ENCODE measurements at places on chromosomes 3 and 15.

DNA sequence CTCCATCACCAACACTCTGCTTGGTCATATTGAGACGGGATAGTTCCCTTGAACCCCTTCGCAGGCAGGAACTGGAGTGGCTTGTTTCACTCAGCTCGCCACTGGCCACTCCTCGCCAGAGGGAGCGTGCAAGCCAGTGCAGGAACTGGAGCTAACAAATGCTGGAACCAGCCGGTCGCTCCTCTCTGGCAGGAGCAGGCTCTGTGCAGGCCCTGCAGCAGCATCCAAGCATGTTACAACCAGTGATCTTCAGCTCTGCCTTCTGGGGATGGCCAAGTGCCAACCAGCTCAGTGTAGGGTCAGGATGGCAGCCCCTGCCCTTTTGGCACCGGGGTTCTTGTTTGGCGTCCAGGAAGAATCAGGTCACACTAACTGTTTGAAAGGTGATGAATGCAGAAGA is 329.0 kb upstream of the AZI2 start:
- no peak for DNase-seq

- peak; percentile 58 for DNase-seq
Observed at GRCh38 chr3:87260270-87260669, 16.1 kb downstream of the POU1F1 start.

GRCh38 chr3:94175677-94176076 is 112.8 kb downstream of the NSUN3 start:
- peak; percentile 28 for DNase-seq

DNA sequence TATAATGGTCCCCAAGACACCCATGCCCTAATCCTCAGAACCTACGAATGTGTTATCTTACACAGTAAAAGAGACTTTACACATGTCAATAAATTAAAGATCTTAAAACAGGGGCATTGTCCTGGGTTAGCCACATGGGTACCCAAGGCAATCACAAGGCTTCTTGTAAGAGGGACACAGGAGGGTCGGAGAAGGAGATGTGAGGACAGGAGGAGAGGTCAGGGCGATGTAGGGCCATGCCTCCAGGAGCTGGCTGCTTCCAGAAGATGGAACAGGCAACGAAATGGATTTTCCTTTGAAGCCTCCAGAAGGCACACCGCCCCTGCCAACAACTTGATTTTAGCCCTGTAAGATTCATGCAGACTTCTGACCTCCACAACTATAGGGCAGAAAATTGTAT is 262.7 kb downstream of the MEX3B start:
- no peak for DNase-seq

GRCh38 chr3:5444253-5444652 is 256.7 kb downstream of the EDEM1 start:
- no peak for DNase-seq

DNA sequence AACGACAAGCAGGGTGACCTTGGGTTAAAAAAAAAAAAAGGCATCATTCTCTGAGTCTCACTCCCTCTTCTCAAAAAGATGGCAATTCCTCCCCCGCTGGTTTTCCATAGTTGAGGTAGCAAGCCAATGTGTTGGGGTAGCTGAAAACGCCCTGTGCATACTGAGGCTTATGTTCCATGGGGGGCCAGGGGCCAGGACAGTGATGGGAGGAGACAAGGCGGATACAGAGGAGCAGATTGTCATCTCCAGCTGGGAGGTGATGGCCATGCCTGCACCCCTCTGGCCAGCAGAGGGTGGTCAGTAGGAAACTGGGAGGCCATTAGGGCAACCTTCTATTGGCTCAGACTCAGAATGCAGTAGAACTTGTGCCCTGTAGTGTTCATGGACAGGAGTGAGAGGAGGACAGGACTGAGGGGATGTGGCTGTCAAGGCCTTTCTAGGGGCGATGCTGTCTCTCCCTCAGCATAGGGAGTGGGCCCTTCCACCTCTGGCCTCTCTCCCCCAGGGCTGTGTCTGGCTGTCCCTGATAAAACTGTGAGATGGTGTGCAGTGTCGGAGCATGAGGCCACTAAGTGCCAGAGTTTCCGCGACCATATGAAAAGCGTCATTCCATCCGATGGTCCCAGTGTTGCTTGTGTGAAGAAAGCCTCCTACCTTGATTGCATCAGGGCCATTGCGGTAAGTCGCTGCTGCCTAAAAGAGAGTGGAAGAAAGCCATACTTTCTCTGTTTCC is 1.9 kb downstream of the TF start:
- DNase-seq, result no peak

DNA sequence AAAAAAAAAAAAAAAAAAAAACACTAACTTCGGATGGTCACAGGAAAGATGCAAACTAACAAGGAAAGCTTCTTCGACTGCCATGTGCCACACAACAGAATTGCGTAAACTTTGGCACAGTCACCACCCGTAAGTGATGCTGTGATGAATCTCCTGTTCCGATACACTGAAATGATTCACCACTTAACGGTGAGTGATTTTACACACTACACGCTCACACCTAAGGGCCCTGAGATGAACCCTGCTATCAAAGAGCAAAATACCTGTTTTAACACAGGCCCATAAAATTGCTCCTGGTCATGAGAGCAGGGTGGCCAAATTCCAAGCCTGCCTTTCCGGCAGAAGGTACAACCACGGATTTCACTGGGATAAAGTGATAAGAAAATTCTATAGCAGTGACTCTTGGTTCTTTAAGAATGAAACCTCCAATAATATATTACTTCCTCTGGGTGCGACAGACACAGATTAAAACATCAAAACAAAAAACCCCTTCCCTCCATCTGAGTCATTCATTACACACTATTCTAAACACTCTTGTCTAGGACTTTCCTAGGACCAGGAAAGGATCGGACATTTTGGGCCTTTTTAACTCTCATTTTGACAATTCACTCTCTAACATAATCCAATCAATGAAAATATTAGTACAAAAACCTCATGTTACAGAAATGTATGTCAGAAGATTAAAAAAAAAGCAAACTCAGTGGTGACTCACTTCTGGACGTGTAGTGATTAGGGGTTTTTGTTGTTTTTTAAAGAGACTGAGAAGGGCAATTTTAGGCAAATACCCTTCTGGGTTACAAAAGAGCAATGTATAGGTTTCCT is 28.3 kb downstream of the LRIG1 start:
- no peak for DNase-seq

DNA sequence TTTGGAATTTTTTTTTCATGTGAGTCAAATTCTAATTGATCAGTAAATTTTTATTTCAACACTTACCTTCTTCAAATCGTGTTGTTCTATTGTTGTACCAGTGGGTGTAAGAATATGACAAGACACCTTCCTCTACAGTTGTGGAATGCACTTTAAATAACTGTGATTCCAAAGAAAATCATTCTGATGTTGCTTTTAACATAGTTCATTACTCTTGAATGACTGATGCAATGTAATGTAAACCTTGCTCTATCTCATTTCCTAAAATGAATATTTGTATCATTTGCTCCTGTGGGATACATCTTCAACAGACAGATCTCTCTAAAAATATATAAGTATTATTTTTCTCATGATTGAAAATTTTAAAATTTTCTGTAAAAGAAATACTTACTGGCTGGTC is 313.4 kb downstream of the RBMS3 start:
- DNase-seq, result no peak

DNA sequence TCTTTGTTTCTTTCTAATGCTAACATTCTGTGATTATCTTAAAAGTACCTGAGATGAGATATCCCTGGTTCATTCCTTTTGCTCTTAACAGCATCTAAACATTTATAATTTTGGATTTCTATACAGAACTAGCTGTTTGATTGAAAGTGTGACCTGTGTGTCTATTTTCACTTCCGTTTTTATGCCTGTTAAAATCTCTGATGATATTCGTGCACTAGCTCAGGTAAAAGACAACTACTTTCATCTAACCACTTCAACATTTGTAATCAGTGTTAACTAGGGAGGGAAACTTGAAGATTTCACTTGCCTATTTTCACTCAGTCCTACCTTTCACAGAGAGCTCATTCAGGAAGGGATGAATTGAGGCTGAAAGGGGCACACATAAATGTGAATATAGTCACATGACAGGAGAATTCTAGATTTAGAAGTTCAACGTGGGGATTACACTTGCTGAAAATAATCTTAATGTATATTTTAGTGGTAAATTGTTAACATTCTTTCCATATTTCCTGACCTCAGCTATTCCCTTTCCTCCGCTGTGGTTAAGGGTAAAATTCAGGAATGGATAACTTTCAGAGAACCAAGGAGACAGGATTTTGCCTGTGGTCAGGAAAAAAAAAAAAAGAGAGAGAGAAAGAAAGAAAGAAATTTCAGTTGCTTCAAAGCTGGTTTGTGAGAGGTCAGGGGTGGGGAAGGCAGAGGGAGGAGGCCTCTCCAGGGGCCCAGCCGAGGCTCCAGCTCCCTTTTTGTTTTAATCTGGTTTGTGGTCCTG is 159.8 kb upstream of the TSC22D2 start:
- peak; percentile 17 for DNase-seq

DNA sequence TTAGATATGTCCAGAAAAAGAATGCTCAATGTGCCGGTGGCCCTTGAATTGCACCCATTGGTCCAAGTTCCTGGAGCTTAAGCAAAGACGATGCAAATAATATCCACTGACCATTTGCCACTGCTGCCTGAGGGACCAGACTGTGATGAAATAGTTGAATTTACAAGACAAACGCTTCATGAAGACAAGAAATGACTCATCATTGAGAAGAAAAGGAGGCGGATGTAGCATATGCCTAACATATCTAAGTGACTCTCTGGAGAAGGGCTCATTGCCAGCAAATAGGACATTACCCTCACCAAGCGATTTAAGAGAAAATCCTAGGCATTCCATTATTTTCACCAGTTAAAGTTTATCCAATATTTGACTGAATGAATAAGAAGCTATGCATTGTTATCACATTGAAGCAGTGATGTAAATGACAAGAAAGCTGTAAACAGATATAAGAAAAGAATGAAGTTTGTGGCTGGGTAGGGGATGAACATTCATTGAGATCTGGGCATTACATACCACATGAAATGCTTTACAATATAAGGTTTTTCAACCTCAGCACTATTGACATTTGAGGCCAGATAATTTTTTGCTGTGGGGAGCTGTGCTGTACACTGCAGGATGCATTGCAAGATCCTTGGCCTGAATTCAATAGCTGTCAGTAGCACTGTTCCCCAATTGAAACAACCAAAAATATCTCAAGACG is 48.9 kb upstream of the CPNE4 start:
- no peak for DNase-seq

DNA sequence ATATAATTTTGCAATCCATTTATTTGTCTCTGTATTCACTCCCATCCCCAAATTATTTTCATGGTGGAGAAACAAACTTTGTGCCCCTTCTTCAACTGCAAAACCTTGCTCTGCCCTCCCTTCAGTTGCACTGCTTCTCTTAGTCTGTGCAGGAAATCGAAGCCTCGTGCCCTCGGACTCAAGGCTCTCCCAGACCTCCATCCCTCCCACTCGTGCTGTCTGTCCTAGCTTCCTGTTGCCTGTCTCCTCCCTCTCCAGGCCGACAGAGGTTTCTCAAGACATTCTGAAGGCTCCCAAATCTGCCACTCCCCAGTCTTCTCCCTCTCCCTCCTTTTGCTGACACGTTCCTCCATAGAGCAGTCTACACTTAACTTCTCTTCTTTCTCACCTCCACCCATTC is 177.6 kb downstream of the PDZRN3 start:
- DNase-seq, result no peak

- DNase-seq, result no peak
Observed at GRCh38 chr3:138450181-138450580, 15.8 kb downstream of the ESYT3 start.

- DNase-seq, result no peak
Observed at GRCh38 chr3:194606163-194606562, 27.1 kb downstream of the TMEM44 start.

DNA sequence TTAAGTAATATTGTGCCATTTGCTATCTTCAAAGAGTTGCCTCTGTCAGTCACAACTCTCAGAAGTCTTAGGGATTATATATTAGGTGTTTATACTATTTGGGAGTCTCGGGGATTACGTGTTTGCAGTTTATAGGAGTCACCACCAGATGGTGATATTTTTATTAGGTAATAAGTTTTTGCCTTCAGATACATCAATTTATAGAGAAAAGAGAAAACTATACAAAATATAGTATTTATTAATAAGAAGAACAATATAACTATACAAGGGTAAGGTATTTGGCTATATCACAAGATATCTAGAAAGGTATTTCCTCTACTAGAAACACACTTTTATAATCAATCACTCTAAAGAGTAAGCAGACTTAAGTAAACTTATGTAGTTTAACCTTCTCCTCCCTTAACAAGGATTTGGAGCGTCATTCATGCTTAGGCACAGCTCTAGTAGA is 10.7 kb upstream of the DHX36 start:
- peak; percentile 54 for DNase-seq

DNA sequence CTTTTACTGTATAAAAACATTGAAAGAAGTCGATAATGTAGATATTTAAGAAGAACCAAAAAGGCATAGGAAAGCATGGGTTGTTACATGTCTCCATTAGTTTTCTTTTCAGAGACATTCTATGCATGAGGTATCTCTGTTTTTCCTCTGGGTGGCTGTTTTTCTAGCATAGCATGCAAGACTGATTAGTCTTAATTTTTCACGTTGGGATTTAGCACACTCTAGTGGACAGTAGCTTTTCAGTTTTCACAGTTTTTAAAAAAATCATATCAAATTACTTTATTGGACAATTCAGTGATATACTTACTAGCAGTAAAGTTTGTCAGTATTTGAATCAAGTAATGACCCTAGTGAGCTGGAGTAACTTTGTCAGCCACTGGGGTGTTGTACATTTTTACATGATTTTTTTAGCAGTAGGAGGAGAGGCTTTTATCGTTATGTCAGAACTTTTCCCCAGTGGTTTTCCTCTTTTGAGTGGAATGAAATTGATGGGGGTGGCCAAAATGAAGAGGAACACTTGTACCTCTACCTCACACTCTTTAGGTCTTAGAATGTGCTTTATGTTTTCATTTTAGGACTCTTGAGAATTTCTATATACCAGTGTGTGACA is 57.2 kb downstream of the SEC22A start:
- peak; percentile 69 for DNase-seq

- no peak for DNase-seq
Observed at GRCh38 chr15:96323319-96324145, 7.0 kb upstream of the NR2F2 start.

GRCh38 chr15:34725556-34725955 is 29.2 kb downstream of the GJD2 start:
- no peak for DNase-seq

DNA sequence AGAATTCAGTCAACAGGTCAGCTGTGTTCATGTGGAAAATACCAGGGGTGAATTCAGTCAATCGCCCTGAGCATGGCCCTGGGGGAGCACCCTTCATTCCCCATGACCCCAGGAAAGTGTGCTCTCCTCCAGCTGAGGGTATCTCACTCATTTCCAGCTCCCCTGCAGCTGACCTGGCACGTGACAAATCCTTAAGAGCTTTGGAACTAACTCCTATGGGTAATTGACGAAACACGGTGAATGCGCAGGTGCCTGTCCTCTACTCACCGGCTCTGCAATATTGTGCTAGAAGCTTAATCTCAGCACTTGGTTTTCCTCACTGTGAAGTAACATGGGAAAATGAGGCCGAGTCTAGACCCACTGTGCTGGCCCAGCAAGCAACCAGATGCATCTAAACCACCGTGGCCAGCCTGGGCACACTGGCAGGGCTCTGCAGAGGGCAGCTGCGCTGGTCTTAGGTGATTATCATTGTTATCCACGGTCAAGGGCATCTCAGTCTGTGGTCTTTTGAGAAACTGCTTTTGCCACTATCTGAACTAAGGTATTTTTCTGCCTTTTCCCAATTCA is 63.1 kb downstream of the SPSB4 start:
- no peak for DNase-seq
